ENCODE measurements at places on chromosomes 1 and 21.

GRCh38 chr1:19410393-19410792 lies 74.9 kb downstream of the CAPZB start:
- no peak for DNase-seq

DNA sequence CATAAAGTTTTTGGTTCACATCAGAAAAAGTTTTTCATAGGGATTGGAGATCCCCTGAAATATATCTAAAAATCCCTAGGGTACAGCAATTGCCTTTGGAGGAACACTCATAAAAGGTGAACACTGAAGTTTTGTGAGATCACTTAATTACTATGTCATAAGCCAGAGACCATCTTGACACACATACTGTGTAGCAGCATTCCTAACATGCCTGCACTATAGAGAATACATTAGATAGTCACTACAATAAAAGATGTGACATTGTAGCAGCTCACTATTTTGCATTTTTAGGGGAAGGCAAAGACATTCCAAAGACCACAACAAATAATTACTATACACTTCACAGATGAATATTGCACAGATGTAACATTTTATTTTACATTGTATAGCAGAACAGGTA lies 779.9 kb downstream of the KCNT2 start:
- no peak for DNase-seq

- DNase-seq, result no peak
Observed at GRCh38 chr21:31364253-31364945, 20.3 kb upstream of the TIAM1 start.

DNA sequence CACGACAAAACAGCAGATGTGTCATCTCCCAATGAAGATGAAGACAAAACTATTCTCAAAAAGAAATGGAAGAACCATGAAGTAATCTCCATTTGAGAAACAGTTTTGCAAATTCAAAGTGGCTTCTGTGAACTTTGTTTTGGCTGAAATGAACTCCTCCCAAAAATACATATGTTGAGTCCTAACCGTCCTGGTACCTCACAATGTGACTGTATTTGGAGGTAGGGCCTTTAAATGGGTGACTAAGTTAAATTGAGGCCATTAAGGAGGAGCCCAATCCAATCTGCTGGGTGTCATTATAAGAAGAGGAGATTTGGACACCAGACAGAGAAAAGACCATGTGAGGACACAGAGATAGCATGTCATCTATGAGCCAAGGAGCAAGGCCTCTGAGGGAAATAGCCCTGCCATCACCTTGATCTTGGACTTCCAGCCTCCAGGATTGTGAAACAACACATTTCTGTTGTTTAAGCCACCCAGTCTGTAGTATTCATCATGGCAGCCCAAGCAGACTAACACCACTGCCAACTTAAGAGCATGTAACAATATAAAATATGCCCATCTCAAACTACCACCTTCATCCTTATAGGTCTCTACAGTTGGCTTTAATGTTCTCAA lies 38.3 kb upstream of the KCNE1 start:
- DNase-seq, result no peak

DNA sequence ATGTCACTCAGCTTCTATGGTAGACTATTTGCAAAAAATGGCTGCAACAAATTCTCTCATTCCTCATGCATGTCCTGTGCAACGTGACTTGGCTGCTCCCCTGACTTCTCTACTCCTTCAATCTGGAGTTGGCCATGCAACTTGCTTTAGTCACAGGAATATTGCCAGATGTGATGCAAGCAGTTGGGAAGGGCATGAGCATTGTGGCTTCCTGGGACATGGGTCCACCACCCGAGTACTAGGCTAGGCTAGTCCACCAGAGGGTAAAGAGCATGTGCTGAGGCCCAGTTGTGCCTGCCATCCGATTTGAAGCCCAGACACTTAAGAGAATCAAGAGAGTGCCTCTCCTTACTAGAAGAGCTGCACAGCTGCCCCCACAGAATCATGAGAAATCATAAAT lies 89.6 kb downstream of the DSCAM start:
- no peak for DNase-seq

DNA sequence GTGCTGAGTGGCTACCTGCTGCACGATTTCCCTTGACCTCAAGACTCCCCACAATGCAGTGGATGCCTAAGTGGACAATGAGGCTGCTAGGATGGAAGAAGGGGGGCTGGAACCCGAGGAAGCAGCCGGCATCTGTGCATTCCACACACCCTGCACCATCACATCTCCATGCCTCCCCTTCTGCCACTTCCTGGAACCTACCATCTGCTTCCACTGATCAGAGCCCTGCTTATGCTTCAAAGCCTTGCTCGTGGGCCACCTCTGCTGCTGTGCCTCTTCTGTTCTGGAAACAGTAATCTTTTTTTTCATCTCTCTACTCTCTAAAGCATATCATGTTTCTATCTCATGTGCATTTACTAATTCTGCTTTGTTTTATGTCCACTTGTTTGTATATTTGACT lies 66.2 kb upstream of the WDR26 start:
- DNase-seq, result no peak

DNA sequence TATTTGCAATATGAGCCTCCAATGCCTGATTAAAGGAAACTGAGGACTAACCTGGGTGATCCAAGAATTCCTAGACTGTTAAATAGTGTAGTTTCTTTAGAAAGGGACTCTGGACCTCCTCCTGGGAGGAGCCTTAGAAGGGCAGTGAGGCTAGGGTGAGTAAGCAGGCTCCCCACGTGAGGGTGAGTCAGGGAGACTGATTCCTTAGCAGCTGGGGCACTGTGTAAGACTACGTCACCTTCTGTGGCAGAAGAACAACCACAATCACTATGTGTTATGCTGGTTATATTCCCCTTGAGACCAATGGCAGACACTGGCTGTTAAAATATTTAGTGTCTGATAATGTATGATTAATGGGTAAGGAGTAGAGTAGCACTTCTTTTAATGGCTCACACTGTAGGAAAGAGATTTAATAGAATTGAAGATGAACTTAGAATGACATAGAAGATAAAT lies 53.3 kb upstream of the SYT14 start:
- peak; percentile 97 for DNase-seq

DNA sequence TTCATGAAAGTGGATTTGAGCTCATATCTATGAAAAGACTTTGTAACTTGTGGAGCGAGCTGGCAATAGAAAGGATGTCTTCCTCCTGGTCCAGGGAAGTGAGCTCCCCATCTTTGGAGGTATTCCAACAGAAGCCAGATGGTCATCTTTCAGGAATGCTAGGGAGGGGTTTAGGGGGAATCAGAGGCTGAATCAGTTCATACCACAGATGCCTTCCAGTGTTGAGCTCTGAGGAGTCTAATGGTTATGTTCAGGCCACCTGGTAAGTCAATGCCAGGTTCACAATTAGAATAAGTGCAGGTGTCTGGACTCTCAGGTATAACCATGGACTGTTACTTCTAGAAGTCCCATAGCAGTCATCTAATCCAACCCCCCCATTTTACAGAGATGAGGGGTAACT lies 119.1 kb downstream of the ACTL8 start:
- peak; percentile 68 for DNase-seq

GRCh38 chr21:15753741-15754140 lies 24.0 kb downstream of the USP25 start:
- no peak for DNase-seq

- peak; percentile 20 for DNase-seq
Observed at GRCh38 chr1:91166106-91166712, 144.4 kb upstream of the ZNF644 start.

- DNase-seq, result no peak
Observed at GRCh38 chr1:160614410-160614809, 32.4 kb downstream of the SLAMF1 start.

GRCh38 chr1:32465578-32465933 lies 684 bp downstream of the ZBTB8B start:
- no peak for DNase-seq

- no peak for DNase-seq
Observed at GRCh38 chr1:11308699-11309224, 35.8 kb downstream of the UBIAD1 start.

- DNase-seq, result no peak
Observed at GRCh38 chr1:162952956-162953355, 92.0 kb upstream of the CCDC190 start.

DNA sequence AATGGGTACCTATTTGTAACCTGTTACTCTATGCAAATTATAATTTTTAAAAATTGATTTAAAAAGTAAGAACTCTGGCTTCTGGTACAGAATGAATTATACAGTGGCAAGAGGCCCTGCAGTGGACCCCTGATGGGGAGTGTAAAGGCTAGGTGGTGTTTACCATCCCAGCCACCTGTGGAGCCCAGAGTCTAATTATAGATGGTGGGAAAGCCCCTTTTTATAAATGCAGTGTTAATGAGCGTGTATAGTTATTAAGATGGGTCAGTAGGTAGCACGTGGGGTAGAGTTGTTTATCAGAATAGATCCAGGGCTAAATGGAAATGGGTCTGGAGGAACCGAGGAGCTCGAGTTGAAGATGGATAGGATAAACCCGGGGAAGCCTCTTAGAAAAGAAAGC lies 13.9 kb upstream of the PRELP start:
- DNase-seq, result no peak

GRCh38 chr1:160168609-160169369 lies 17.4 kb downstream of the ATP1A4 start:
- peak; percentile 54 for DNase-seq

DNA sequence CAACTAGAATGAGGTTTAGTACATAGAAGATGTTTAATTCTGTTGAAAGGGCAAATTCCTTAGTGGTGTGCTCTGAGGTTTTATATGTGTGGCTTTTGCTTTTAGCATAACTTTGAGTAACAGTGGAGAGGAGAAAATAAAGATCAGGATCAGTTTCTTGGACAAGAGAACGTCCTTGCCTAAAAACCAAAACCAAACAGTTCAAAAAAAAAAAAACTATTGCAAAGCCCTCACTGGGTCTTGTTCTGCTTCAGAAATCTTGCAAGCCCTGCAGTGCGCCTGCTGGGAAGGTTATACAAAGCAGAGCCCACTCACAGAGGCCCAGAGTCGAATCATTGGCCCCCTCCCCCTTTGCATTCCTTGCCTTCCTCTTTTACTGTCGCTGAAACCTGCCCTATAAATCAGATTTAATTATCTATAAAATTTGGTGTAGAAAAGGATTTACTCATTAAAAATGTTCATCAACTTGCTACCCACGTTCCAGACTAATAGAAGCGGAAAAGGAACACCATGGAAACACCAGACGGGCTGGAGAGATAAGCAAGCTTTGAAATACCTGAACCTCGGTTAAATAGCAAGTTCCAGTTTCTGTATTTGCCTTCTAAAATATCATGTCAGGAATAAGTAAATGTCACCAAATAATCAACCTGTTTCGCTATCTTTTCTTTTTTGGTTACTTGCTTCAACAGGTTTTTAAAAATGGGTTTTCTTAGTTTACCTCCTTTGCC lies 201.6 kb upstream of the PTBP2 start:
- DNase-seq, result peak; percentile 86

- DNase-seq, result no peak
Observed at GRCh38 chr1:179921472-179921871, 33.1 kb upstream of the CEP350 start.

- no peak for DNase-seq
Observed at GRCh38 chr1:99598738-99599411, 47.0 kb upstream of the PALMD start.

- no peak for DNase-seq
Observed at GRCh38 chr1:154706851-154707250, 98.9 kb upstream of the ADAR start.

DNA sequence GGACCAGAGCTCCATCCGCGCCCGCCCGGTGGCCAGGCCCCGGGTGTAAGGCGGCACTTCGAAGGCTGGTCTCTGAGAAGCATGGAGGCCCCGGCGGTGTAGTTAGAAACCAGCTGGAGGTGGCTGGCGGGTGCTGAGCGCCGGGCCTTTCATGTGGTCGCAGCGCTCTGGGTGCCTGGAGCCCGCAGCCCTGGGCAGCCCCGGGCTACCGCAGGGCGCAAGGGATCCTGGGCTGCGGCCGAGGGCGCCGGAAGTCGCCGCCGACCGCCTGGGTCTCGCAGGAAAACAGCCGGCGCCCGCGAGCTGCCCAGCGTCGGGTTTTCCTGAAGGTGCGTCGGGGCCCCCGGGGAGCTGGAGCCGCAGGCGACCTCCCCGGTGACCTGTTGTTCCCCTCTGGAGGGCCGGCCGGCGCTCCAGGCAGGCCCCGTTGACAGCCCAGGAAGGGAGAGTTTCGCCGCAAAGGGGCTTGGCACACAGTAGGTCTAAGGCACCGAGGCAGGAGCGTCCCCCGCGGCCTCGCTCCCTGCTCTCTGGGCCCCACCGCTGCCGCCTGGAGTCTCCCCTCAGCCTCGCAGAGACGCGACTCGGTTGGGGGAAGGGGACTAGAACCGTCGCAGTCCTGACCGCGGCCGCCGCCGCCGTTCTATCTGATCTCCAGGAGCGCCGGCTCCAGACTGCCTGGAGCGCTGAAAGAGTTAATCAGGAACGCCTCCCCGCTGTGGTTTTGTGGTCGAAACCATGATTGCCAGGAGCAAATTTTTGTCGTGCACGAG lies 2.7 kb downstream of the GRHL3 start:
- peak; percentile 92 for DNase-seq

GRCh38 chr1:198880397-198880796 lies 241.6 kb downstream of the PTPRC start:
- peak; percentile 55 for DNase-seq

DNA sequence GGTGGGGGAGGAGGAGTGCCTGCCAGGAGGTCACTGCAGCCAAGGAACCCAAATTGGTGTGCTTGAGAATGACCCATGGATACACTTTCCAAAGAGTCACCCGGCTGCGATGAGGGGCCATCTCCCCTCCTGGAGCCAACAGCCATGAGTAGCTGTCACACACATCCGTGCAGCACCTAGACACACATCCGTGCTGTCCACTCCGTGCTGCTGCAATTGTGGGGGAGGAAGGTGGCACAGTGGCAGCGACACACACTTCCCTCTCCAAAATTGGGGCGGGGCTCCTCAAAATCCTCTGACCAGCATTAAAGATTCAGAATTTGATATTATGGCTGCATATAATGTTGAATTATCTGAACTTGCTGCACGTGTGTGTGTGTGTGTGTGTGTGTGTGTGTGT lies 15.8 kb downstream of the TP73 start:
- no peak for DNase-seq

DNA sequence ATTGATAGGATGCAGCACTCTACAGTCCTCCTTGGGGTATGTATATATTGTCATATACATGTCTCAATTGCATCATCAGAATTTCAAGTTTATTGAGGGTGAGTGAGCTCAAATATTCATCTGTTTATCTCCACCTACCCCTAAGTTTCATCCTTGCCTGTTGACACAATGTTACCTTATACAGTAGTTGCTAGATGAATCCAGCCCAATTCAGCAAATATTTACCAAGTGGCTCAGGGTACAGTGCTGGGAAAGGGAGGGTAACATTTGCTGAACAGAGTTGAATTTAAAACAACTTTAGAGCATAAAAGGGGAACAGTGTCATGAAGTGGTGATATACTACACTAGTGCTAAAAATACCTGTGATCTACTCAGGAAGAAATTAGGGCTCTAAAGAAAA lies 14.4 kb downstream of the ELAVL4 start:
- no peak for DNase-seq

DNA sequence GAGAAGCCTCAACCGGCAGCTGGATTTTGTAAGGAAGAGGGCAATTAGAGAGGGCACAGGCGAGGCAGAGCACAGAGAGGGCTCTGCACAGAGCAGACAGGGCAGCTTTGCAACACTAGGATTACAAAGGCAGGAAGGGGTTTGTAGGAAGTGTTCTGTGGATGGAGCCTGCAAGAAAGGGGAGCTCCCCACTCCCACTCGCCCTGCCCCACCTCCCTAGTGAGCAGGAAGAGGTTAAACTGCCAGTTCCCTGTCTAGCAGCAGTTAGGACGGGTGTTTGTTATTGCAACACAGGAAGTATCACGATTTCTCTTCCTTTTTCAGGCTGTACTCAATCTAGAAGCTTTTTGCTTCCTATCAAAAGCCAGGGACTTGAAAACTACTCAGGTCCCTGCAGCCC lies 63.3 kb upstream of the LRRC8D start:
- no peak for DNase-seq

GRCh38 chr1:150110116-150110515 lies 39.6 kb upstream of the PLEKHO1 start:
- DNase-seq, result no peak
